ENCODE measurements at places on chromosomes 4 and X.

GRCh38 chr4:140666889-140667614 lies 89.1 kb downstream of the TBC1D9 start:
- DNase-seq: no peak

DNA sequence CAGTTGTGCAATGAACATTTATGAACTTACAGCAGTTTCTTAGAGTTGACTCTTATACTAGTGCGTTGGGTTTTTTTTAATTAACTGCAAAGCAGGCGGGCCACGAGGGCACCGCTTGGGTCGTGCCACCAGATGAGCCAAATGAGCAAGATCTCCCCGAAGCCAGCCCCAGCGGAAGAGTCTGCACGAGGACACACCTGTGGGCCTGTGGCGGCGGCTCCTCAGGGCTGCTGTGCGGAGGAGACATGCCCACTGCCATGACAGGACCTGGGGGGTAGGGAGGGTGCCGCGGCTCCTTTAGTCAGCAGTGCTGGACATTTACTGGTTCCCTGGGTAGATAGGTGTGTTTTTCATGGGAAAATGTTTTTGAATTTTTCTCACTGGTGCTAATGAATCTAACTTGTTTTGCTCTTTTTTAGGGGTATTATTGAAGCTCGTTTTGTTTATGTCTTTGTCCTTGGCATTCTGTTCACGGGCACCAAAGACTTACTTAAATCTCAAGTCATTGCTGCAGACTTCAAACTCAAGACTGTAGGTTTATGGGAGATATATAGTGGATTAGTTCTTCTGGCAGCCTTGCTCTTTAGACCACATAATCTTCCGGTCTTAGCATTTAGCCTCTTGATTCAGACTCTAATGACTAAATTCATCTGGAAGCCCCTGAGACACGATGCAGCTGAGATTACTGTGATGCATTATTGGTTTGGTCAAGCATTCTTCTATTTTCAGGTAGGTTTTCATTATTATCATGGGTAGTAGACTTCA lies 31.2 kb downstream of the PIGG start:
- DNase-seq: no peak

GRCh38 chr4:105113800-105114199 lies 32.9 kb upstream of the TET2 start:
- DNase-seq: no peak

- DNase-seq: peak; percentile 16
These were observed 26.4 kb upstream of the TMPRSS11B start for GRCh38 chr4:68271851-68272357.

- no peak for DNase-seq
These were observed 3.6 kb upstream of the ASB11 start for GRCh38 chrX:15319075-15319474.

DNA sequence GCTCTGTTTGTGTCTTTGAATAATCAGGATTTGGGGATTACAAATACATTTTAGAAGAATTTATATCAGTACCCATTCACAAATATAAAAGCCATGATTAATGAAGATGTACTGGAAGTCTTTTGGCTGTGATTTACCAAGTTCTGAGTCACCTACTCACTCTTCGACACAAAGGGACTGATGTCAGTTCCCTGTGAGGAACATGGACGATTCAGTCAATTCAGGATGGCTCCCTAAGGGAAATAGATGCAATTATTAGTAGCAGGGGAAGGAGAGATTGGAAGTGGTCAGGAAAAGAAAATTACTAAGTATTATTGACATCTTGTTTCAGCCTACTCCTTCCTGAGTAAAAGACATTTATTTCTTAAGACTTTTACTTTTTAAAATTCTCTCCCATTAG lies 550.7 kb upstream of the SLIT2 start:
- no peak for DNase-seq

GRCh38 chr4:120874792-120875774 lies 47.4 kb downstream of the PRDM5 start:
- DNase-seq: no peak

DNA sequence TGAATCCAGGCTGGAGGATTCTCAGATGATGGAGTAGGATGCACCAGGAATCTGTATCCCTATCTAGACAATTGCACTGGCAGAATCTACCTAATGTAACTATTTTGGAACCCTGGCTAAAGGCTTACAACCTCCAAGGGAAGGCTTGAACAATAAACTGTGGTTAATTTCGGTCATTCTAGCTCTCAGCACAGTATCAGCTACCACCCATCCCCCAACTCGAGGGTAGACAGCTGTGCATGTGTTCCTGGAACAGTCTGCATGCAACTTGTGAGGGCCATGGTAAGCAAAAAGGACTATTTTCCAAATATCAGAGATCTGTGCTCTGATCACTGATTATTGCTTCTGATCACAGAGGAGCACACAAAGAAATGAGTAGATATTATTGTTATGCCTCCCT lies 34.0 kb downstream of the ELF2 start:
- no peak for DNase-seq

- no peak for DNase-seq
These were observed 64.8 kb downstream of the NCAPG start for GRCh38 chr4:17875402-17876070.

DNA sequence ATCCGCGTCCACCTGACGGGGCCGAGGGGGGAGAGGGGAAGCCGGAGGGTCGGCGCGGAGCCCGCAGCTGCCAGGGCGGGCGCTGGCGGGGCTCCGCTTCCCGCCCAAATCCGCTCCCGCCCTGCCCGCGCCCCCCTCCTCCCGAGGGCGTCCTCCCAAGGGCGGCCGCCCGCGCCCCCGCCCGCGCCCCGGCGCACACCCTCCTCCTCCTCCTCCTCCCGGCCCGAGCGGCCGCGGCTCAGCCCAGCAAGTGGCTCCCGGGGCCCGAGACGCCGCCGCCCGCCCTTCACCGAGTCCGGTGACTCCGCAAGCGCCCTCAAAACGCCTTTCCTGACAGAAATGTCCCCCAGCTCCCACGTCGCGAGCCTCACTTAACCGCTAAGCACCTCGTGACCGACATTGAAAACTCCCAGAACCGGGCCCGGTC lies 487 bp downstream of the HMGB2 start:
- no peak for DNase-seq

DNA sequence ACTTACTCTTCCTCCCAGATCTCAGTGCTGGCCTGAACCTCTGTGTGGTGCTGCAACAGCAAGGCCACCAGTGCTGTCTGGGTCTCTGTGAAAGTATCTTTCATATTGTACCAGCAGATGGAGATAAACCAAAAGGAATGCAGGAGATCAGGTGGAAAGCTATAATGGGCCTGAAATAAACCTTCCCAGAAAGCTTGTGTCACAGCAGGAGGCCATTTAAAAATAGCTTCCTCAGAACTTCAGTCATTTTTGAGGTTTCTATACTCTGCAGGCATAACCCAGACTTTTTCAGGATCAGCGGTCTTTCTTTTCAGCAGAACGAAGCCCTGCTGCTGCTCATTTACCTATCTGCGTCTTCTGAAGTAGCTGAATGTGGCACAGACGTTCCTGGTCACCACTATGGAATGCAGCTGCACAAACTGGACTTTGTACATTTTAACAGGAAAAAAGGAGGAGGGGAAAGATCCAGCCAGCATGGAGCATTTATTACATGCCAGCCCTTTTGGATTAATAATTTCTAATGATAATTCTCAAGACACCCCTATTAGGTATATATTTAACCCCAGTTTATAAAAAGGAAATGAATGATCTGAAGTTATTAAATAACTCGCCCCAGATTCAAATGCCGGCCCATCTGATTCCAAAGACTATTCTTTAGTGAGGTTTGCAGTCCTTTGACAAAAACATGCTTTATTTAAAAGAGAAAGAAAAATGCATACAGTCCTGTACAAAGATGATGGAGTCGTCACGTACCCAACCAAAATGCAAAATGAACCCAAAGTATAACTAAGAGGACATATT lies 119.7 kb downstream of the NFKB1 start:
- DNase-seq: peak; percentile 72

DNA sequence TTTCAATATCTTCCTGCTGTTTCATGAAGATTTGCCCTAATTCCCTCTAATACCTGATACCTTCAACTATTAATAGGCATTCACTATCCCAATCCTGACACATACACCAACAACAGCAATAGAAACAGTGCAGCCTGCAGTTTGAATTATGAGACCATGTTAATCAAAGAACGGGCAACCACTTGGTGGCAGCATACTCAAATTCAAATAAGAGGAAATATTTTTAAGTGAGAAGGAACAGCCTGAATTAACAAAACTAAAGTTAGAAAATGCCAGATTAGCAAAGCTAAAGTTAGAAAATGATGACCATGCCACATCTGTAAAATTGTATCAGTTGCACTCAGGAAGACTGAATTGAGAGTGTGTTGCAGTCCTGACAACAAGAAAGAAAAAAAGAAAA lies 204.9 kb downstream of the SMARCA1 start:
- DNase-seq: no peak

DNA sequence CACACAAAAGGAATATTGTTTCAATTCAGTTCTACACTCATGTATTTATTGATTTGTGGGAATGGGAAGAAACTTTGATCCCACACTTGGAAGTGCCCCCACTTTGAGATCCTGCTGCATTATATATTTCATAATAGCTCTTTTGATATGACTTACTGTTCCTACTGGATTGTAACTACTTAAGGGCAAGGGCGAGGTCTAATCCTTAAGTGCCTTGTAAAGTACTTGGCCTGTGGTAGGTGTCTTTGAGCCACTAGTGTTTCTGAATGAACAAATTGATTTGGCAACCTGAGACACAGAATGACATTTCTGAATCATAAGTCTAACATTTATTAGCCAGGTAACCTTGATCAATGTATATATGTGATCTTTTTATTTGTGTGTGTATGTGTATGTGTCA lies 767.2 kb downstream of the RAB28 start:
- DNase-seq: no peak

- DNase-seq: no peak
These were observed 6.6 kb upstream of the GRPEL1 start for GRCh38 chr4:7074426-7074825.

- no peak for DNase-seq
These were observed 194.3 kb upstream of the JADE1 start for GRCh38 chr4:128615197-128615596.

GRCh38 chr4:74428276-74428675 lies 16.7 kb upstream of the AREG start:
- no peak for DNase-seq

DNA sequence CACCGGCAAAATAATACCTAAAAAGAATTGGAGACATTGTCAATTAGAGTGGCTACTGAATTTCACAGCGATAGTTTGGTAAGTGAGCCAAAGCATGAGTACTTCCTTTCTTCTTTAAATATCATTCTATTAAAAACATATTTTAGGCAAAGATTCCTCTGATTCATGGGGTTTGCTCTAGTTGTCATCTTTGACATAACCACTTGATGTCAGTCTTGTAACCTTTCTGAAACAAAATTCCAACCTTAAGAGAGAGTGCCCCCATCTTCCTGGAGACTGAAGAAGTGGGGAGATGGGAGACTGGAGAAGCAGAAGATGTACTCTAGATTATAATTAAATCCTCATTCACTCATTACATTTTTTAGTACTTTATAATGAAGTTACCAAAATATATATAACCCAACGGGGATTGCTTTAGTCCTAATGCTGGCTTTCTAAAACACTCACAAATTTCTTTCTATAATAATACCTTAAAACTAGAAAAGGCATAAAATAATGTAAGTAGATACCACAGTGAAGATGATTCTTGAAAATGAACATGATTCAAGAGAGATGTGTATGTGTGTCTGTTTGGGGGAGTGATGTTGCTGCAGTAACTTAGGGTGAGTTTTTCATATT lies 96.4 kb downstream of the EMCN start:
- peak; percentile 16 for DNase-seq

DNA sequence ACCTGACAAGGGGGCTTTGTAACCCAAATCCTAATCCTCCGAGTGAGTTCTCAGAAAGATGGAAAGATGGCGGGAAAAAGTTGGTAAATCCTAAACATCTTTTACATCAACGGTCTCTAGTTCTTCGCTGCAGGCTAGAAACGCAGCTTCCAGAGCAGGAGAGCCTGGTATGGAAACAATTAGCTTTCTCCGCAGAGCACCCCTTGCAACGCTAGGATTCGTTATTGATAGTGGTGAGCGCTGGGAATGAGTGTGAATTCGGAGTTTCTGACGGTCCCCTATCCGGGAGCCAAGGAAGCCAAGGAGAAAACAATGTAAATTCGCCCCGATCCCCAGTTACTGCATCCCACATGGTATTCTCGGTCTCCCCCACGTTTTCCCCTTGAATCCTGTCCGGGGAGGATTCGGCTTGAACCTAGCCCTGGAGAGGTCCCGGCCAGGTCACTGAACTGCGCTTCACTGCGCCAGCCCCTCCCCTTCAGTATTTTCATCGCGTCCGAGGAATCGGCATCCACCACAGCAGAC lies 4.7 kb upstream of the NEUROG2 start:
- DNase-seq: no peak

DNA sequence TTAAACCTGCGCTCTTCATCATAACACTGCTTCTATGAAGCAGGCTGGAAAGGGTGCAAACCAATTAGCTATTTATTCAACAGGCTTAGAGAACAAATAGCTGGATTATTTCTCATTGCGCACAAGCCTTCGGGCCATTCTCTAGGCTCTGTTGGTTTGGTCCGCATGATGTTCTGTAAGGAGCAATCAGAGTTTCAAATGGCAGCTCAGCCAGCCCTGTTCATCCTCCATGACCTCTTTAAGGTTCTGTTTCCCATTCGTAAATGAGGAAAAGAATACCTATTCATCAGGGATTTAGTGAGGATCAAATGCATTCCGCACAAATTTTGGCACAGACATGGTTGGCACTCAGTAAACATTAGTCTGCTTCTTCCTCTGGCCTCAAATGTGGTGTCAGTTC lies 15.5 kb upstream of the GPM6A start:
- DNase-seq: no peak

DNA sequence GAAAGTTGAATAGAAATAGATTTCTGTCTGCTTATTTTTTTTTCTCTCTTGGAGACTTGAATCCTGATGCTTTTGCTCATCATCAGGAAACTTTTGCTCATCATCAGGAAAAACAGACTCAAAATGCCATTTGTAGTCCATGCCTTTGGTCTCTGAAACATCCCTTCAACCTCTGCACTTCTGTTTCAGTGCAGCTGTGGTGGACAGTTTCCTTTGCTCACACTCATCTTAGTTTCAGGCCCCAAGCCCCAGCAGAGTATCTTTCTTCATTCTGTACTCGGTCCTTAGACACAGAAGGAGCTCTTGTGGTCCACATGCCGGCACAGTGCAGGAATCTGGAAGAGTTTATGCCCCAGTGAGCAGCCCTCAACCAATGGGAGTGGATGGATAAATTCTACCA lies 337.9 kb downstream of the PPP3CA start:
- DNase-seq: no peak

DNA sequence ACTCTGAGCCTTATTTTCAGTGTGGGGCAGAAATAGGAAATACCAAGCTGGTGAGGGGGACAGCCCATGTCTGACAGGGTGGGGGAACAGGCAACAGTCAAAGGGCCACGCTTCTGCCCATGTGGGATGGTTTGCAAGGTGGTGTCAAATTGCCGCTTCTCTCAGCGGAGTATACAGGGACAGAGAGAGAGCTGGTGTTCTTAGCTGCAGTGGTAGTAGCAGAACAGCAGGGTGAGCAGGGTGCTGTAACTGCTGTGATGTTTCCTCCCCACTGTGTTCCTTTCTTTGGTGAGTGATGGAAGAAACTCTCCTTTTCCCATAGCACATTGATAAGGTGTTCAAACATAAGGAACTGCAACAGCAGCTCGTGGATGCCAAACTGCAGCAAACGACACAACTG lies 37.9 kb downstream of the RBBP7 start:
- DNase-seq: no peak

- no peak for DNase-seq
These were observed 513.5 kb upstream of the NR3C2 start for GRCh38 chr4:148955564-148956297.
